Uterus (tissue), 4 donors: ENCODE measurements at places on chromosomes 6 and 20. TPM values are rescaled to one million over a fixed set of nuclear protein-coding genes. Genes with fewer than 3 reads are reported as not detected.

DNA sequence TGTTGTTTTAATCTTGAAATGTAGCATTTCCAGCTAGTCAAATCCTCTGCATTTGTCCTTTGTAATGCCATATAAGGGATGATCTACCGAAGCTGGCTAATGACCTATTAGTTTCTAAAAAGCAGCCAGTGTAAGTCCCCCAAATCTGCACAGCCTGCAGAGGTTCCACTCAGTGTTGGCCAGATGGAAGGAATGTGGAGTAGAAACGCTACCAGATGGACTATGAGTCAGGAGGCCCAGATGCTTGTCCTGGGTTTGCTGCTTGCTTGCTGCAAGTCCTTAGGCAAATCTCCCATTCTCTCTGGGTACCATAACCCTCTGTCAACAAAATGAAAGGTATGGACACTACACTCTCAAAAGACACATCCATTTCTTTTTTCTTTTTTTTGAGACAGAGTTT lies 149.8 kb downstream of the BTBD9 start:
- no peak for DNase-seq

DNA sequence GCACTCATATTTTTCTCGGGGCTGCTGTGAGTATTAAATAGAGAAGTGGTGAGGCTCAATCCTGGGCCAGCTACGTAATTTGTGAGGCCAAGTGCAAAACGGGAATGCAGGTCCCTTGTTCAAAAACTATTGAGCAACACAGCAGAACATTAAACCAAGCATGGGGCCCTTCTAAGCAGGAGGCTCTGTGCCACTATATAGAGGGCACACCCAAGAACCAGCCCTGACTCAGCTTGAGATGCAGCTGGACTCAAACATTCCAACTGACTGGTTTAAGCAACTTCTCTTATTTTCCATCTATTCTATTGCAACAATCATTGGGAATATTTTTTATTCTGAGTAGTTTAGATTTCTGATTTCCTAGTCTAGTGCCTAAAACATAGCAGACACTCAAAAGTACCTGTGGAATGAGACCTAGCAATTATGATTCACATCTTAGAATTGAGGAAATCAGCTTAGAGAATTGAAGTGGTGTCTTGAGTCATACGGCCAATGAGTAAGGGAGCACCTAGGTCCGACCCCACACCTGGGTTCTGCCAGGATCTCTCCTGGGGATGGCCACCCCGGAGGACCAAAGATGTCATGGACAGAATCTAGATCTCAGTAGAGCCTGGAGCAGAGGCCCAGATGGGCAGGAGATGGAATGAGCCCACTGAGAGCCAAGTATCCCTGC lies 1.3 kb downstream of the SIRPB2 start:
- no peak for DNase-seq

DNA sequence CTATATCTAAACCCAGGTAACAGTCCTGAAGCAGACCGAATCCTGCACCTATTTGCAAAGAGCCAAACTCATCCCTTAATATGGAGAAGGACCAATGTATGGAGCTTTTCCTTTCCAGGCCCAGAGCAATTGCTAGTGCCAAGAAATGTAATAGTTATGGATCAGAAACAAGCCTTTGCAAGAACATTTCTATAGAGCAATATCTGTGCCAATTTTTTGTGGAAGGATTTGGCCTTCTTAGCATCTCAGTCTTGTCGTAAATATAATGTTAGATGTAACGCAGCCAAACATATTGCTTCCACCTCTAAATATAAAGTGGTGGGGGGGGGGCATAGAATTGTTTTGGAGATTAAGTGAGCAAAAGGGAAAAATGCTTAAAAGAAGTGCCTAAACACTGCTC lies 2.7 kb downstream of the KIAA0408 start:
- no peak for DNase-seq

DNA sequence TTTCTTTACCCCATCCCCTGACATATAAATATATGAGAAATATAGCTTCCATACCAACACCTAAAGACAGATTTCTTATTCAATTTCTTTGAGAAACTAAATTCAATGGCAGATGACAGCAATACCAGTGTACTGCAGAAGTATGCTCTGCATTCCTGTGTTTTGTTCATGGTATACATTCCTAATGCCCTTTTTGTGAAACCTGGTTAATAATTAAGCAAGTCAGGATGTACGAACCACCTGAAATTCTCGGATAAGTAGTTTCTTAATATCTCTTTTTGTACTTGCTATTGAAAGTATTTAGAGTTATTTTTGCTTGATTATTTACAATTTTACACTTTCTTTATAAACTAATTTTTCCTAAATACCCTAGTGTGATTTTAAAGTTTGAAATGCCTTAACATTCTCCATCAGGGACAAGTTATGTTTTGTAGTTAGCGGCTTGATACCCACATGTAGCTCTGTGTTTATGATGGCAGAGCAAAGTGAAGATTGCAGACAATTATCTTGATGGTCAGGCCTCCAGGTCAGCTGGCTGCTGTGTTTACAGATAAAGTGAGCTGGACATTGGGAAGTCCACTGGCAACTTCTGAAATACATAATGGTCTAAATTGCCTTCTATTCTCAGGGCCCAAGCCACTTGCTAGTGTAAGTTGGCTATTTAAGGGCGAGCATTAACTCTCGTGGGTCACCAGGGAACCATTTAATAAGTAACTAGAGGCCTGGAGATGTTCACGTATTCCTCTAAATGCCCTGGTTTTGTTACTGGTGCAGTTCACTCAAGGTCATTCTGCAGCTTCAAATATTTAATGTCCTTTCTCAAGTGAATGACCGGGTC lies 58.2 kb downstream of the PLCB1 start:
- DNase-seq, result no peak

SLC35F1 gene
- 1.0 TPM for total RNA-seq
